ENCODE measurements at places on chromosomes 3 and 15. TPM values are rescaled to one million over a fixed set of nuclear protein-coding genes. Genes with fewer than 3 reads are reported as not detected.

- H3K4me1 ChIP-seq: peaks cover 7% of the 10 kb centered on the region
- DNase-seq: no peak
- no peak overlapping the region for H3K27ac ChIP-seq
- no peaks in the 10 kb centered on the region for H3K36me3 ChIP-seq
These were observed 10.2 kb upstream of the PLXND1 start for GRCh38 chr3:129616713-129617112.

DNA sequence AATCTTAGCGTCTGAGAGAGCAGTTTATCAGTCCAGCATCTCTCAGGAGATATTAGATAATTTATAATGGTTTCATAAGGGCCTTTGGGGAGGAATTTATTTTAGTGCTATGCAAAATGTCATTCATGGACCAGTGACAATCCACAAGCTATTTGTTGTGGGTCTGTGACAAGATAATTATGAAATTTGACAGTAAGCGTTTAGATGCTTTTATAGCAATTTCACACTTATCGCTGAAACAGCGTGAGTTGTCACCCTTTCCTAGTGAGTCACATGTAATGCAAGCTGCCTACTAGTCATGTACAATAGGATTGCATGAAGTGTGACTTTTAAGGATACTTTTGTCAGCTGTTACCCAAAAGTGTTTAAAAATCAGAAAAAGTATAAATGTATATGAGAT is 315.6 kb upstream of the THBS1 start:
- H3K4me1 ChIP-seq: peaks cover 13% of the 10 kb centered on the region
- H3K4me3 ChIP-seq: no peak overlapping the region
- H3K36me3 ChIP-seq: no peaks in the 10 kb centered on the region
- DNase-seq: no peak
- no peak overlapping the region for H3K27ac ChIP-seq
- H3K27me3 ChIP-seq: peaks cover 14% of the 10 kb centered on the region

- H3K27me3 ChIP-seq: peaks cover 2% of the 10 kb centered on the region
- no peaks in the 10 kb centered on the region for H3K36me3 ChIP-seq
- no peak for DNase-seq
- no peaks in the 10 kb centered on the region for H3K4me1 ChIP-seq
- no peak overlapping the region for H3K27ac ChIP-seq
These were observed 22.6 kb downstream of the CYP8B1 start for GRCh38 chr3:42853056-42853455.

DNA sequence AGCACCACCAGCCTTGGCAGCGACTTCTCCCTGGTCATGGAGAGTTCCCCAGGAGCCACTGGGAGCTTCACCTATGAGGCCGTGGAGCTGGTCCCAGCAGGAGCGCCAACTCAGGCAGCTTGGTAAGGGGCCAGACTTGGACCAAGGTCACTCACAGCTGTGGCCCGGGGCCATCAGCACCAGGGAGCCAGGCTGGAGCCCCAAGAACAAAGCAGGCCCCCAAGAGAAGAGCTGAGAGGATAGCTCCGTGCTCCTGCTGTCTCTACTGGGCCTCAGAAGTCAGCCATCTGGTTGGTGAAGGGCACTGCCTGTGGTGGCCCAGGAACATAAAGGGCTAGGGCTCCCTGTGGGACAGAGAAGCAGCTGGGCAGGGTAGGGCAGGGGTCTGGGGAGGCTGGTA is 14.7 kb upstream of the CPNE9 start:
- no peak for DNase-seq
- no peaks in the 10 kb centered on the region for H3K27me3 ChIP-seq
- no peak overlapping the region for H3K27ac ChIP-seq
- H3K4me3 ChIP-seq: no peak overlapping the region
- peaks cover 51% of the 10 kb centered on the region for H3K36me3 ChIP-seq

GRCh38 chr3:98026425-98027084 is 8.6 kb downstream of the GABRR3 start:
- no peaks in the 10 kb centered on the region for H3K36me3 ChIP-seq
- peaks cover 10% of the 10 kb centered on the region for H3K27me3 ChIP-seq
- peaks cover 20% of the 10 kb centered on the region for H3K4me1 ChIP-seq
- H3K27ac ChIP-seq: no peak overlapping the region
- H3K4me3 ChIP-seq: no peak overlapping the region

DNA sequence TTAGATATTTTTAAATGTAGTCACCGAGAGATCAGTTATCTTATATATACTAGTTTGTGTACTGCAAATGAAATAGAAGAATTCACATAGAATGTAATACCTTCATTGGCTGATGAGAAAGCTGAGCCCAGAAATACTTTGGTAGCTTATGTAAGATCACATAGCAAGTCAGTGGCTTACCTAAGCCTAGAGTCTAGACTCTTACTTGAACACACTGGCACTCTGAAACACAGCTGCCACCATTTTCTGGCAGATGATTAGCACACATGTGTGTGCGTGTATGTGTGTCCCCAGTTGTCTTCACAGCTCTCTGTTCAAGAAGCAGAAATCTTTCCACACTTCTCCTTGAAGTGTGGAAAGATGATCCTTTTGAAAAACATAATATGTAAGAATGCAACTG is 124.3 kb downstream of the NEO1 start:
- H3K4me3 ChIP-seq: no peak overlapping the region
- H3K36me3 ChIP-seq: no peaks in the 10 kb centered on the region
- no peaks in the 10 kb centered on the region for H3K27me3 ChIP-seq
- DNase-seq: no peak

GRCh38 chr15:99447497-99448371 is 118.0 kb upstream of the MEF2A start:
- peaks cover 49% of the 10 kb centered on the region for H3K4me1 ChIP-seq
- no peak overlapping the region for H3K4me3 ChIP-seq
- no peak overlapping the region for H3K27ac ChIP-seq
- peaks cover 22% of the 10 kb centered on the region for H3K27me3 ChIP-seq
- DNase-seq: peak; percentile 20

The FGD5 gene
- 0.32 TPM for total RNA-seq

DNA sequence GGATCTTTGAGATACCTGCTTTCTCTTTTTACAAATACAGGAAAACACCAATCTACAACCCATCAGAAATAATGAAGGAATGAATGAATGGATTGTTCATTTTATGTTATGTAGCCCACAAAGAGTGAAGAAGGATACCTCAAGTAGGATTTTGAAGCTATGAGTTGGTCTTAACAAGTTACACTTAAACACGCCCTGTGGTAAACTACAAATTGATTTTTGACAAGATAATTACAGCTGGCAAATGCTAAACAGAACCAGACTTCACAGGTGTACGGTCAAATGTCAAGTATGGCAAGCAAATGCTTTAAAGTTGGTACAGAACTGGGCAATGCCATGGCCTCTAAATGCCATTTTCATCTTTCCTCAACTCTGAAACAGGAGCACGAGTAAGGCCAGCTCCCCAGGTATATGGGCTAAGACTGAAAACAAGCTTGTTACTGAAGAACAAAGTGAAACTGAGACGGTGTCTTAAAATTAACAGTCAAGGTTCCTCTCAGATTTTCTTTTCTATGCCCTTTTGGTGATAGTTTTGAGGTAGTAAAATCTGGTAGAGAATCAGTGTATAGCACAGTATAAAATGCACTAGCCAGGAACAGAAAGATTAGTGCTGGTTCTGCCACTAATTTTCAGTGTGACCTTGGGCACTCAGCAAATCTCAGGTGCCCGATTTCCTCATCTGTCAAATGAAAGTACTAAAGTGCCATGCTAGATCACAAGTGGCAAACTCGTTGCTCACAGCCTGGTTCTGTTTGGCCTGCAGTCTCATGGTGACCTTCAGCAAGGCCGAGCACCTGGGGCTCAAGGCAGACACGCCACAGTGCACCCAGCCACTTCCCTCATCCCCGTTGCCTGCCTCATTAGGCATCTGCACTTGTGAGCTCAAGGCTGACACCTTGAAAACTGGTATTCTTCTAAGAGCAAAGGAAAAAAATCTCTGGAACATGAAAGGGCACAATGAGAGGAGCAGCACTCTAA is 9.5 kb downstream of the RUVBL1 start:
- peak overlapping the region; percentile 77 for H3K27ac ChIP-seq
- H3K27me3 ChIP-seq: no peaks in the 10 kb centered on the region
- DNase-seq: no peak
- H3K4me3 ChIP-seq: peak overlapping the region; percentile 29
- H3K36me3 ChIP-seq: peaks cover 62% of the 10 kb centered on the region

DNA sequence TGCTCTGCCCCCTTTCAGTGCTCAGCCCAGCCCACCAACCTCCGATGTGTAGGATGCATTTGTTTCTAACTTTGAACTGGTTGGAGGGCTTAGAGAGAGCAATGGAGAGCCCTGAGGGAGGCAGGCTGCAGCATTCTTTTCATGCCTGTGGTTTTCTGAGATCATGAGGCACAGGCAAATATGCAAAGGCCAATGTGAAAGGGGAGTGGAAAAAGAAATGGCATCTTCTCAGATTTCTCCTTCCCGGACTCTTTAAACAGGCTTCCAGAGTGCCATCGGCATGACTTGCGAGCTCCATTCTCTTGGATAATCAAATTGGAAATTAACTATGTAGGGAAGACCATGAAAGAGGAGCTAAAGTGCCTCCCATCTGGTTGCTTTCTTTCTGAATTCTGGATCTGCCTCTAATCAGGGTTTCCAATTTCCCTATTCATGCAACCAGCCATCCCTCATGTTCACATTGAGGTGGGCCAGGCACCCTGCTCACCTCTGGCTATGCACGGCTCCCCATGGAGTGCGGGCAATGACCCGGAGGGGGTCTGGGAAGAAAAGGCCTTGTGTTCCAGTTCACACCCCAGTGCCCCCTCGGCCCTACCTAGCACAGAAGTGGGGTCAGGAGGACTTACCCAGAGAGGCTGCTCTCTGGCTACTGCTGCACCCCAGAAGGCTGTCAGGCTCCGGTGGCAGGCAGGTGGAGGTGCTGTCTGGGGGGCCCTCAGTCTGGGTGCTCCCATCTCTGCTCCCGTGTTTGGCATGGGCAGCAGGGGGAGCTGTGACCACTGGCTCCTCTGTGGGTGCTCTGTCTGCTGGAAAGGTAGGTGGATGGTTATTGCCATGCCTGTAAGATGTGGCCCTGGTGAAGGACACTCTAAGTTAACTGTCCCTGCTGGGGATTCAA is 16.1 kb downstream of the AMOTL2 start:
- peaks cover 10% of the 10 kb centered on the region for H3K27me3 ChIP-seq
- H3K27ac ChIP-seq: no peak overlapping the region
- DNase-seq: no peak
- H3K36me3 ChIP-seq: no peaks in the 10 kb centered on the region
- peaks cover under 1% of the 10 kb centered on the region for H3K4me1 ChIP-seq

The MYL3 gene
- not detected for total RNA-seq

The ALPK3 gene
- 0.18 TPM for total RNA-seq

DNA sequence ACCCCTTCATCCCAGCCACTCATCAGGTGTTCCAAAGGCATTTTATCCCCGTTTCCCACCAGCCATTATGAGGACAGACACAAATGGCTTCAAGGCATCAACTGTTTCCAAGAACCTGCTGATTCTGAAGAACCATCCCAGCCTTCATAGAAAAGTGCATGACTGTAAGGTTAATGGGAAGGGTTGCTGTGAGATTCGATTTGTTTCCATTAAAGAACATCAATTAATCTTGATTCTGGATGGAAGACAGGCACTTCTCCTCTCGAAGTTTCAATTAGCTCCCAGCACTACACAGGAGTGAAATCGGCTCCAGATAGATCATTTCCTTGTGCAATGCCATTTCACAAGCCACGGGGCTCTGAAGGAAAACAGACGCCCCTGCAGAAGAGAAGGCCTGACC is 25.8 kb downstream of the SRGAP3 start:
- no peak overlapping the region for H3K4me3 ChIP-seq
- no peak for DNase-seq
- H3K27ac ChIP-seq: no peak overlapping the region
- H3K36me3 ChIP-seq: no peaks in the 10 kb centered on the region
- no peaks in the 10 kb centered on the region for H3K27me3 ChIP-seq

- H3K27me3 ChIP-seq: peaks cover 37% of the 10 kb centered on the region
- H3K4me3 ChIP-seq: no peak overlapping the region
- no peaks in the 10 kb centered on the region for H3K4me1 ChIP-seq
- H3K36me3 ChIP-seq: no peaks in the 10 kb centered on the region
These were observed 9.0 kb upstream of the ADCY5 start for GRCh38 chr3:123457841-123458240.

The FOXB1 gene
- total RNA-seq: 0.52 TPM

GRCh38 chr3:192637803-192638202 is 89.5 kb downstream of the FGF12 start:
- no peak for DNase-seq
- H3K4me1 ChIP-seq: no peaks in the 10 kb centered on the region
- H3K27me3 ChIP-seq: no peaks in the 10 kb centered on the region
- no peaks in the 10 kb centered on the region for H3K36me3 ChIP-seq

The NKIRAS1 gene
- total RNA-seq: 2.2 TPM

DNA sequence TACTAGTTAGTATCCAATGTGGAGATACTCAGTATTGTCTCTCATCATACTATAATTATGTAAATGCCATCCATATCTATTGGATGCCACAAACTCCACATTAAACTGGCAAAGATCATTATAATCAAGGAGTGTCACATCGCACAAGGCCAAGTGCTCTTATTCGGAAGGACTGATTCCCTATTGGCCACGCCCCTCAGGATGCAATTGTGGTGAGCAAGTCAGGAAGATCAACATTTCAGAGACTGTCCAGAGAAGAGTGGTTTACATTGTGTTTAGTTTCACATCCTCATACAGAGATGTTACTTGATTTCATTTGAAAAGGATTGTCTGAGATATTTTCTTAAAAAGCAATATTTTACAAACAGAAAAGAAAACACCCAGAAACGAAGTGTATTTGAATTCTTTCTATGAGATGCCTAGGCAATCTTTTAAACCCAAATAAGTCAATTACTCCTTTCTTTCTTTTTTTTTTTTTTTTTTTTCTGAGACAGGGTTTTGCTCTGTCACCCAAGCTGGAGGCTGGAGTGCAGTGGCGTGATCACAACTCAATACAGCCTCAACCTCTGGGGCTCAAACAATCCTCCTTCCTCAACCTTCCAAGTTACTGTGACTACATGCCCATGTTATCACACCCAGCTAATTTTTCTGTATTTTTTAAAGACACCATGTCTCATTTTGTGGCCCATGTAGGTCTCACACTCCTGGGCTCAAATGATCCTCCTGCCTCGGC is 369.1 kb downstream of the RBMS3 start:
- H3K27me3 ChIP-seq: peaks cover 1% of the 10 kb centered on the region
- H3K4me3 ChIP-seq: no peak overlapping the region
- no peaks in the 10 kb centered on the region for H3K4me1 ChIP-seq
- DNase-seq: no peak

The GOLGA8Q gene
- total RNA-seq: 5.5 TPM

DNA sequence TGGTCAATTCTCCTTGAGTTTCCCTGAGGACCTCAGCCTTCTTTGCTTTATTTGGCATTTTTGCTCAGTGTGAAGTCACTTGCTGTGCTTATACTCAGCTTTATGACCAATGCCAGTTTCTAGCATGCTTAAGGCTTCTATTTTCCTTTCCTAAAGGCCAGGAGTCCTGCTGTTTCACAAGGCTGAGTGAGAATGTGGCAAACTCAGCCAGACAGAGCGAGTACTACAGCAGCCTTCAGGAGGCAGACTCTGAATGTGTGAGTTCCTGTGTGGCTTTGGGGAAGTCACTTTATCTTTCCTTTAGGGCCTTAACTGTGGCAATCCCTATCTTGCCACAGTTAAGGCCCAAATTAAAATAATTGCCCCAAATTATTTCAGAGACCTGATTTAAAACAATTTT is 213.2 kb upstream of the MRPL3 start:
- DNase-seq: no peak
- no peak overlapping the region for H3K27ac ChIP-seq
- no peak overlapping the region for H3K4me3 ChIP-seq
- H3K36me3 ChIP-seq: no peaks in the 10 kb centered on the region
- no peaks in the 10 kb centered on the region for H3K4me1 ChIP-seq
- H3K27me3 ChIP-seq: peaks cover 2% of the 10 kb centered on the region

The TMIE gene
- 0.34 TPM for total RNA-seq

The EFCAB12 gene
- 0.45 TPM for total RNA-seq

The PLA2G4F gene
- total RNA-seq: not detected
